ENCODE measurements at places on chromosomes 2 and 18. TPM values are rescaled to one million over a fixed set of nuclear protein-coding genes. Genes with fewer than 3 reads are reported as not detected.

GRCh38 chr2:165149439-165149838 is 54.4 kb downstream of the SCN3A start:
- DNase-seq = no peak

The ALLC gene
- polyA plus RNA-seq = 0.92 TPM

DNA sequence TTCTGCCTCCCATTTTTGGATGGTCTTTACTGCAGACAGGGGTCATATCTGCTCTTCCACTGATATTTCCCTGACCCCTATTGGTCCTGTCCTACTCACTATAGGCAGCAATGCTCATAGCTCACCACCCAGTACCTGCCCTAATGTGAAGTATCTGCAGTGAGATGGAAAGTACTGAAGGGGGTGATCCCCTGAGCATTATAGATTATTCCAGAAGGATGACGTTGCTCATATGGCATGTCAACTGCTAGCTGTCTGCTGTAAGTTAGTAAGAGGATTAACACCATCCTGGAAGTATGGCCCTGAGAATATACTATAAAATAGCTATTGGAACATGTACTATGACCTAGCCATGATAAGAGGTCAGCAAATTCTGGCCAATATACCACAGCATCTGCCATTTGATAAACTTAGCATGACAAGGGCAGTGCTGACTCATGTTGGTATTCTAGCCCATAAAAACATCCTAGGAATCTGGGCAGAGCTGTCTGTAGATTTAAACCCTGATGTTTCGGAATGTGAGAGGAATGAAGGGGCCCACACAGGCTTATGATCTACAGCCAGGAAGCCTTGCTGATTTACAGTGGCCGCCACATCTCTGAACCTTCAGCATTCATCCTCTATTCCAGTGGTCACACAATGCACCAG is 451.4 kb downstream of the TNS1 start:
- DNase-seq = no peak

- DNase-seq = no peak
Measured at GRCh38 chr18:48605408-48605845, 66.6 kb downstream of the CTIF start.

The LIMS2 gene
- 135 TPM for polyA plus RNA-seq

GRCh38 chr18:68822926-68823325 is 25.0 kb downstream of the CCDC102B start:
- no peak for DNase-seq

The SERPINB4 gene
- polyA plus RNA-seq = not detected

GRCh38 chr2:70536517-70537055 is 17.0 kb downstream of the TGFA start:
- DNase-seq = no peak

- peak; percentile 34 for DNase-seq
Measured at GRCh38 chr18:1408376-1408775, 503.7 kb downstream of the ADCYAP1 start.

All from spinal cord (tissue), 10 donors.